ENCODE measurements at places on chromosomes 2 and 18.
A peak's percentile ranks its signal among the peaks of the same experiment; 100 is the strongest.

DNA sequence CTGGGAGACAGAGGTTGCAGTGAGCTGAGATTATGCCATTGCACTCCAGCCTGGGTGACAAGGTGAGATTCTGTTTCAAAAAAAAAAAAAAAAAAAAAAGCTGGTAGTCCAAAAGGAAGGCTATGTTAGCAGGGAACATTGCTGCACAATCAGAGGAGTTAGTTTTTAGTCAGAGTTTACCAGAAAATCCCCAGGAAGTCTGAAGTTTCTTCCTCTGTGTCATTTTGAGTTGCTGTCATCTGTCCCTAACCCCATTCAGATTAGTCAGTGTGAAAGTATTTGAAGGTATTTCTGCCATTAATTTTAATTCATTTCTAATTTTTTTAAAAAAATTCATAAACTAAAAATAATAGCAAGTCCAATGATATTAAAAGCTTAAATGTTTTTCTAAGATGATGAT is 33.5 kb upstream of the CERS6 start:
- peak; percentile 32 for DNase-seq

DNA sequence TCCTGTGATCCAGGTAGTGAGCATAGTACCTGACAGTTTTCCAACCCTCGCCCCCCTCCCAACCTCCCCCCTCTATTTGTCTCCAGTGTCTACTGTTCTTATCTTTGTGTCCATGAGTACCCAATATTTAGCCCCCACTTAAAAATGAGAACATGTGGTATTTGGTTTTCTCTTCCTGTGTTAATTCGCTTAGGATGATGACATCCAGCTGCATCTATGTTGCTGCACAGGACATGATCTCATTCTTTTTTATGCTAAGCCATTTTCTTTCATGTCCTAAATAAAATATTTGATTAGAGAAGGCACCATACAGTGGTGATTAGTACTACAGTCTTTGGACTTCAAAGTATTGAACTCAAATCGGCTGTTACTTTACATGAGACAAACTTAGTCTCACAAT is 1087.9 kb downstream of the CBLN2 start:
- no peak for DNase-seq

DNA sequence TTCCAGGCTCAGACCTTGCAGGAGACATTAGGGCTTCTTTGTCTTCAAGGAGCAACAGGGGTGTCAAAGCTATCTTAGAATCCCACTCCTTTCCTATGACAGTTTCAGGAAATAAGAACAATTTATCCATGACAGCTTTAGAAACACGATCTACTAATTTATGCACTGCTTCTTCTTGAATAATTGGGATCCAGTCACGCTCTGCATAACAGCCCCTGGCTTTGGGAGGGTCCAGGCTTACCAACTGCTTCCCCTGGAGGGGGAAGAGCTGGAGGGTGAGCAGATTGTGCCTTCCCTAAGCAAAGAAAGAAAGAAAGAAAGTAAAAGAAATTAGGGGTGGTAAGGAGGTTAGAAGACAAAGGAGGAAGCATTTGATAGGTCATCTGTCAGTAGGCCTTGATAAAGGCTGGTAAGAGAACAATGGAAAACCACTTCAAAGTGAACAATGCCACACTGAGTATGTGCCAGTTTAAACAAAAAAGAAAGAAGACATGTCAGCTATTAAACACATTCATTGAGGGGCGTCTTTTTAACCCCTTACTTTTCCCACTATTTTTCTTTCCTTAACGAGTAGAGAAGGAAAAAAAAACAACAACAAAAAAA is 327.6 kb downstream of the DCC start:
- DNase-seq = no peak

- no peak for DNase-seq
Observed at GRCh38 chr2:154400563-154401290, 297.8 kb upstream of the KCNJ3 start.

DNA sequence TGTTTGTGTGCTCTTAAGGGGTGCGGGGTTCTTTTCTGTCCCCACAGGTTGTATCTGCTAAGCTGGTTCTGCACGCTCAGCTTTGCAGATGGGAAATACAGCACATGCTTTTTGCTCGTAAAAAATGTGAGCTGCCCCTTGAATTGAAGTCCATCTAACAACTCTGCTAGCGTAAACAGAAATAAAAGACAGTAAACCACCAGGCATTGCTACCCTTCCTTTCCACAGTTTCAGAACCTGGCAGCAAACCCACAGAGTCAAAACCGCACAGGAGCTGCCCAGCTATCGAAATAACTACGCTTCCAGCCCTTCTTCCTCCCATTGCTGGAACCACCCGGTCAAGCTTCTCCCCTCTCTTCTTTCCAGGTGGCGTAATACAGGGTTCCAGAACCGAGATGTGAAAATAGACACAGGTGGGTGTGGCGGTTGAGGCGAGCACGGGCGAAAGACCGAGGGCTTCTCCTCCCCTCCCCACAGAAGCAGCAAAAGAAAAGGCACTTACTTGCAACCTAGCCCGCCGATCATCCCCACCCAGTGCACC is 479 bp downstream of the SCN9A start:
- no peak for DNase-seq

DNA sequence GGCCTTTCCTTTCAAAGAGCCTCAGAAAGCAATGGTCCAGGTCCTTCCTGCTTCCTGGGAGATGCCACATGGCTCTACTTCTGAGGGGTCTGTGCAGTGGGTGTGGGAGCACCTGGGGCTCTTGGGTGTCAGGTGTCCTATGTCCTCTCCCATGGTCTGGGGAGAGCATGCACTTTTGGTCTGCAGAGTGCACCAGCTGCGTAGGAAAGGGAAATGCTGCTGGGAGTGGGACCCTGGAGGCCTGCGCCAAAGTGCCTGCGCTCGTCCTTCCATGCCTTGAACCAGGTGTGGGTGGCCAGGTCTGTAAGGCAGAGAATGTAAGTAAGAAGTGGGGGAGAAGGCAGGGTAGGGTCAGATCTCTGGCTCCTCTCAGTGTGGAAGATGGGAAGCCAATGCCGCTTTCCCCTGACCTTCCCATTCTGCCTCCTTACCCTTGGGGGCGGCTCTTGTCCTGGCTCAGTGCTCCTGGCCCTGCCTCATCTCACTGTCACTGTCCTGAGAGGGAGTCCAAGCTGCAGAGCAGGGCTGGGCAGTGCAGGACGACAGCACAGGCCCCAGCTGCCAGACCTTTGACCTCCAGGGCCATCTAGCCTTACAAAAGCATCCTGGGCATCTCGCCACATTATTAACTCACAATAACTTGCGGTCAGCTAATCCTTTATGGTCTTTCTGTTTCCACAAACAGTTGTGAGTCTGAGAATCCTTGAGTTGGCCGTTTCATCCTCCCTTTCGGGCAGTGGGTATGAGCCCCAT is 6.6 kb upstream of the PROM2 start:
- no peak for DNase-seq

DNA sequence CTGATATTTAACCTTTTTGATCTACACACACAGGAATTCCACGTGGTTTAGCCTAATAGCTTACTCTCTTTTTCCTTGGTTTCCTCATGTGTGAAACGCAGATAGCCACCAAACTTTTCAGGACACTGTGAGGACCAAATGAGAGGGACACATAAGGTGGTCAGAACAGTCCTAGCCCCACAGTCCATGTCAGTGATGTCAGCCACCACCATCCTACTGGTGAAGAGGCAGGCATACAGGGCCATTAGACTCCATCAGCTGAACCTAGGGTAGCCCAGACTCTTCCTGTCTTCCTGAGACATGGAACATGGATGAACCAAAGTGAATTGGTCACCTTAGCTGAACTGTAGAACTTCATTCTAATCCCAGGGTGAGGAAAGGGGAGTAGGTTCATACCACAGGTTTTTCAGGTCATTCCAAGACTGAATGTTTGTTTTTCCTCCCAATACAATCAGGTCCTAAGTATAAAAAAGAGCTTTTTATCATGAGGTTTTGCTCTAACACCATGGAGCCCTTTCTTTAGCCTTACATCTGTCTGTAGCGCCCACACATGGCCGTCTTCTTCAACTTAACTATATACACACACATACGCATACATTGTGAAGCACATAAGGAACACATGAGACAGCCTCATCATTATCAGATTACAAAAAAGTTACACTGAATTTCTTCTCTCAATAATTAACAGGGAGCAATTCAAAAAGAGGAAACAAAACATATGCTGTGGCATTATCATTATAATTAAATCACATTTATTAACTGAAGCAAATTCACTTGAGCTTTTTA is 18.5 kb upstream of the NFE2L2 start:
- DNase-seq = no peak

- no peak for DNase-seq
Observed at GRCh38 chr2:137151731-137152130, 386.4 kb downstream of the THSD7B start.

DNA sequence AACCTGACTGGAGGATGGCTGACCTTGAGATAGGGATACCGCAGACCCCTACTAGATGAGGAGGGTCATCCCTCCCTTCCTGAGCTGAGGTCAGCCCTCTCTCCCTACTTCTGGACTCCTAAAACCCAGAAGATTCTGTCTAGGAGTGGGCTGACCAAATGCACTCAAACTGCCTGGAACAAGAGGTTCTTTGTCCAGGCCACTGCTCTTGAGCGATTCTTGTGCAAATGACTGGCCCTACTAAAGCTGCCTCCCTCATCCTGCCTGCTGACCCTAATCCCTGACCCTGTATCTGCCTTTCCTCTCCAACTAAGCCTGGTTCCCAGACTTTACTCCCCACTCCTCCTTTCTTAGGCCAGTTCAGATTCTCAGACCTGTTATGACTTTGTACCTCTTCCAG is 56.2 kb downstream of the EFR3B start:
- no peak for DNase-seq

- DNase-seq = no peak
Observed at GRCh38 chr2:237424544-237424943, 10.6 kb upstream of the COL6A3 start.

- no peak for DNase-seq
Observed at GRCh38 chr2:10303181-10303693, 533 bp downstream of the HPCAL1 start.

- DNase-seq = no peak
Observed at GRCh38 chr2:153870308-153870707, 1.4 kb upstream of the GALNT13 start.

Measured in GM12878 (cell line).